ENCODE measurements at places on chromosomes 2 and 18.

DNA sequence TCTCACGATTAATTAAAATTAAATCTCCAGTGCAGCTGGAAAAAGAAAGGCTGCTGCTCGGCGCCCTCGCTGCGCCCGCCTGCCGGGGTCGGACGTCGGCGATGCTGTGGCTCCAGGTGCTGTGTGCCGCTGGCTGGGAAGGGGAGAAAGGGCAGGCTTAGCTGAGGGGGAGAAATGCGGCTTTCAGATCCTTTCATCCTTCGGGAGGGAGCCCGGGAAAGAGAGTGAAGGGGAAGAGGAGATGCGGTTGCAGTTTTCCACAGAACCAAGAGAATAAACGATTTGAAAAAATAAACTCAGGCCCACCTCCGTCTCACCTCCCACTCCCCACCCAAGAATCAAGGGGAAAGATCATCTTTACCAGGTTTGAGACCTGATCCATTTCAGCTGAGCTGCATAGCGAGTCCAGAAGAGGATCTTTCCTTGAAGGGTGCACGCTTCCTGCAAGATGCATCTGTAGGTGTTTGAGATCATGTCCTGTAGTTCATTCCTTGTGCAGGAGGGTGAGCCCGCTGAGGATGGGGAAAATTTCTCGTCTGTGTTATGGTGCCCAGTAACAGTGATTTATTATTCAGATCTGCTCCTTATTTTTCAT is 495 bp downstream of the TMEM169 start:
- no peak for DNase-seq

DNA sequence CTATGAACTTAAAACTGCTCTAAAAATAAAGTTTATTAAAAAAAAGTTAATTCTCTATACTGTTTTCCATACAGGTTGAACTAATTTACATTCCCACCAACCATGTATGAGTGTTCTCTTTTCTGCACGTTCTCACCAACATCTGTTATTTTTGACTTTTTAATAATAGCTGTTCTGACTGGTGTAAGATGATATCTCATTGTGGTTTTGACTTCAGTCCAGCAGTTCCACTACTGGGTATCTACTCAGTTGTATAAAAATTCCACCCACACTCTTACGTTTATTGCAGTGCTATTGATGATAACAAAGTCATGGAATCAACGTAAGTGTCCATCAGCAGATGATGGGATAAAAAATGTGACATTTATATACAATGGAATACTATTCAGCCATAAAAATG is 33.7 kb downstream of the SPAG16 start:
- DNase-seq, result peak; percentile 68

- no peak for DNase-seq
Observed at GRCh38 chr18:51514128-51514527, 316.6 kb upstream of the MEX3C start.

- peak; percentile 11 for DNase-seq
Observed at GRCh38 chr2:222479859-222480258, 55.5 kb downstream of the SGPP2 start.

- DNase-seq, result peak; percentile 26
Observed at GRCh38 chr2:230849633-230850357, 14.9 kb upstream of the ITM2C start.

DNA sequence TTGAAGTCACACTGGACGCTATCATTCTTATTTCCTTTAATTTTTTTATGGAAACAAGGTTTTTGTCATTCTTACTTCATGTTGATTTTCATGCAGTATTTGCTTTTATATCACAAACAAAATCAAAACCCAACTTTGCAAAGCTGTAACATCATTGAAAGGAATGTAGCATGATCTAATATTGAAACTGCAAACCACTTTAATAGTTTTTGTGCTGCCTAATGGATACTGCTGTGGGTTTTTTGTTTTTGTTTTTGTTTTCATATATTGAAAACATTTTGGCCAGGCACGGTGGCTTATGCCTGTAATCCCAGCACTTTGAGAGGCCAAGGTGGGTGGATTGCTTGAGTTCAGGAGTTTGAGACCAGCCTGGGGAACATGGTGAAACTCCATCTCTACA is 81.6 kb downstream of the MAP2 start:
- DNase-seq, result peak; percentile 33

DNA sequence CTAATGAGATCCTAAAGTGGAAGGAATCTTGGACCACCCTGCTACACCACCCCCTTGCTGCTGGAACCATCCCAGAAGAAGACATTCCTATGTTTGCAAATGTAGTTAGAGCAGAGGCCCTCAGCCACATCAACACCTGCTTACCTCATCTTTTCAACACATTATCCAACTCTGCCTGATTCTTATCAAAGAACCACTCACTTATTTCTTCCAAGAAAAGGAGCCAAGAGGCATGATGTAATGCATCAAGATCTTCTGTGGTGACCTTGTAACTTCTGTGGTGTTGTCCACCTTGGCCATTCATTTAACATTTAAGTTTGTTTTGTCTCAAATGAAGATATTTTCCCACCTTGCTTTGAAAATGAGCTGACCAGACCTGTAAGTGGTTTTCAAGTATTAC is 338.1 kb downstream of the CTNNA2 start:
- no peak for DNase-seq

GRCh38 chr2:9694661-9695234 is 64.0 kb upstream of the YWHAQ start:
- DNase-seq, result no peak

- no peak for DNase-seq
Observed at GRCh38 chr18:61248589-61248988, 84.6 kb upstream of the CDH20 start.

GRCh38 chr2:218284106-218284811 is 8.0 kb downstream of the TMBIM1 start:
- DNase-seq, result peak; percentile 86

GRCh38 chr2:18492721-18493120 is 67.7 kb downstream of the RDH14 start:
- no peak for DNase-seq

DNA sequence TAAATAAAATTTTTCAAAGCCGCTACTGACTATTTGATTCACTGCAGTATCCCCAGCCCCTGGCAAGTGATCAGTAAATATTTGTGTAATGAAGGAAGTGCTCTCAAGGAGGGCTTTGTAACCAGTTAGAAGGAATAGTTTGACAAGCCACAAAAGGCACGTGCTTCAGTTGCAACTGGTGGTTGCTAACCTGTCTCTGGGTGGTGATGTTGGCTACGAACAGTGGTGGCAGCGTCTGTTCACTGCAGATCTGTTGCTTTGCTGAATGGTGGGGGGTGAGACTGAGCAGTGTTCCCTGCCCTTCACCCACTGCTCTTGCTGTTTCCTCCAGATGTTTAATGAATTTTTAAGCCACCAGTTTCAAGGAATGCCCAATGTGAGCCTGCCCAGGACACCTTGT is 73.9 kb upstream of the SIX2 start:
- no peak for DNase-seq

- DNase-seq, result no peak
Observed at GRCh38 chr18:48531908-48532307, 6.9 kb upstream of the CTIF start.

DNA sequence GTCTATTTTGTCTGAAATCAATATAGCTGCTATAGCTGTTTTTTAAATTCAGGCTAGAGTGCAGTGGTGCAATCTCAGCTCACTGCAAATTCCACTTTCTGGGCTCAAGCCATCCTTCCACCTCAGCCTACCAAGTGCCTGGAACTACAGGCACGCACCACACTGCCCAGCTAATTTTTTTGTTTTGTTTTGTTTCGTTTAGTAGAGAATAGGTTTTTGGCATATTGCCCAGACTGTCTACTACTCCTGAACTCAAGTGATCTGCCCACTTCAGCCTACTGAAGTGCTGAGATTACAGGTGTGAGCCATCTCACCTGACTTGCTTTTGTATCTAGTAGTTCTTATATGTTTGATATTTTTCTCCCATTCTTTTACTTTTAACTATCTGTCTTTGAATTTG is 259.7 kb downstream of the CDH19 start:
- no peak for DNase-seq

GRCh38 chr18:1784113-1784512 is 787.2 kb downstream of the METTL4 start:
- DNase-seq, result no peak

DNA sequence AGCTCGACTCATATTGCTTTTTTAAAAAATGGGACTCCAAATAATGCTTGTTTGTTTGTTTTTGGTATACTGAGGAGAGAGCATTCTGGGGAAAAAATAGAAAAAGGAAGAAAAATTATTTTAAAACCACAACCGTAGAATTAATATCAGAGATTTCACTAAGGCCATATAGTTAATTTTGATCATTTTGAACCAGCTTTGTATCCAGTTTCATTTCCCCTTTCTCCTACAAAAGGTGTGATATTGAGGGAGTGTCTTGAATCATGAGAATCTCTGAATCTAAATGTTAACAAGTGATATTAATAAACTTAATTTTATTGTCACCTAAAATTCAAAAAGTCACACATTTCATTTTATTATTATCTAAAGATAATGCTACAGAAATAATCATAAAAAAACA is 198.5 kb upstream of the GALNT5 start:
- no peak for DNase-seq

DNA sequence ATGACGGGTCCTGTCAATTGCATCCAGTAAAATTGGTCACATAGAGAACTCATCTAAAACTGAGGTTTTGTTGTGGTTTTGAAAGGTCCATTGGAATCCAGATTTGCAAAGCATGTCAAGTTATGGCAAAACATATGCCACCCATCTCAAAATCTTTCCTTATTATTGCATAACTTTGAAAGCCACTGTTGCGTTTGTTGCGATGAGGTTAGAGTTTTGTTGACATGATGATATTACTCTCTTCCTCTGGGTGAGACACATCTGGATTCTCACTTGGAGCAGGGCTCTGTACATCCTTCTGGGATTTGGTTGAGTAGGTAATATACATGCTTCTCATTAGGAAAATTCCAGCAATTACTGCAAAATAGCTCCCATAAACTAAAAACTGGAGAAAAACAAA is 20.6 kb downstream of the SCYGR5 start:
- DNase-seq, result peak; percentile 66

DNA sequence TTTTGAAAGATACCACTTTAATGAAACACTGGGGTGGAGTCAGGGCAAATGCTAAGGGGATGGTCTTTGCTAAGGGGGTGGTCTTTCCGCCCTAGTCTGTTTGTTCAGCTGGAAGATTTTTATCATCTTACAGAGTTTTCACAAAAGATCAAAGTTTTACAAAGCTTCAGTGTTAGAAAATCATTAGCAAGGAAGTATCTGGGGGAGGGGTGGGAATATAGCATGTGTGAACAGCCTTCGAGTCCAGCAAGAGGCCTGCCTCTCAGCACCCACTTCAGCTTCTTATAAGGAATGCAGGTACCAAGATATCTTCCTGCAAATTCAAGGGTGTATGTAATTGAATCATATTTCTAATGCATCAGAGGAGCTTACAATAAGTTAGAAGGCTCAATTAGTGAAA is 112.9 kb downstream of the RAPGEF4 start:
- no peak for DNase-seq

GRCh38 chr2:10253596-10254372 is 48.9 kb upstream of the HPCAL1 start:
- DNase-seq, result no peak

DNA sequence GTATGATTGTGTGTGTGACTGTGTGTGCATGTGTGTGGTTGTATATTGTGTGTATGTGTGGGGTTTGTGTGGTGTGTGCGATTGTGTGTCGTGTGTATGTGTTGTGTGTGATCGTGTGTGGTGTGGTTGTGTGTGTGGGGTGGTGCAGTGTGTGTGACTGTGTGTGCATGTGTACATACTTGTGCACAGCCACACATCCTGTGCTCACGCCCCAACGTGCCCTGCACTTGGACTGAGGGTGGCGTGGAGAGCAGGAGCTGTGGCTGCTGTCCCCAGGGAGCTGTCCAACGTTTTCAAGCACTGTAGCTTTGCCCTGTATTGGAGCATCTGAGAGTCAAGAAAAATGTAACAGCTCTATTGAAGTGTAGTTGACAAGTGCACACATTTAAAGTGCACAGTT is 243.2 kb upstream of the HDAC4 start:
- peak; percentile 3 for DNase-seq

GRCh38 chr18:55302167-55302833 is 285.7 kb downstream of the TCF4 start:
- DNase-seq, result peak; percentile 20

- DNase-seq, result peak; percentile 51
Observed at GRCh38 chr2:11213090-11213638, 57.9 kb downstream of the SLC66A3 start.

DNA sequence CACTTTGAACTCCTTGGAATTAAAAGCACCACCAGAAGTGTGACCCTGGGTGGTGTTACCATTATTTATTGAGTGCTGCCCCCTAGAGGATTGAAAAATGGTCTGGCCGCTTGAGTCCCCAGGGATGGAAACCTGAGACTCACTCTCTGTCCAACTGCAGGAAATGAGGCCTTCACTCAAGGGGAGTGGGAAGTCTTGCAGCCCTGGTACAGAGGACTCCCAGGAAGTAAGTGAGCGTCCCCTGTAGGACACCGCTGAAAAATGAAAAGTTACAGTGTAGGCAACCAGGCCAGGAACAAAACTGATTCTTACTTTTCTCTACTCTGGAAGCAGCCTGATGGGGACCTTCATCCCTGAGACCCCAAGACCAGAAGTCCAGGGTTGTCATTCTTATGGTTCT is 2.2 kb upstream of the NRP2 start:
- DNase-seq, result peak; percentile 87

DNA sequence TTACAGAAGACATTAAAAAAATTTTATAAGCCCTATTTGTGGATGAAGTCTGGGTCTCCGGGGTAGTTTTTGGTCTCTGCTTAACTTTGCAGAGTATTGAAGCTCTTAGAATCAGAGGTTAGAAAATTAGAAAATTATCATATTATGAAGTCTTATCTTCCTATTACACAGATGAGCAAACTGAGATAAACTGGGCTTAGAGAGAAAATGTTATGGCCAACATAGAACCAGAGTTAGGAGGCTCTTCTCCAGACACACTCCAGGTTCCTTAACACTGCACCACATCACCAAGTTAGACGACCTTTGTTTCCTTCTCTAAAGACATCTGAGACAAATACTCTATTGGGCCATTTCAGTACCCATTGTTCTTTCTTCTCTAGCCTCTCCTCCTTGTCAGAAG is 36.7 kb upstream of the NEB start:
- no peak for DNase-seq
